ENCODE measurements at places on chromosomes 11 and 22.

- DNase-seq: no peak
These were observed 4.4 kb downstream of the TMEM109 start for GRCh38 chr11:60918251-60918938.

GRCh38 chr22:35863432-35863831 lies 145.8 kb downstream of the APOL5 start:
- no peak for DNase-seq

- DNase-seq: no peak
These were observed 18.6 kb downstream of the C1QTNF6 start for GRCh38 chr22:37169406-37169805.

DNA sequence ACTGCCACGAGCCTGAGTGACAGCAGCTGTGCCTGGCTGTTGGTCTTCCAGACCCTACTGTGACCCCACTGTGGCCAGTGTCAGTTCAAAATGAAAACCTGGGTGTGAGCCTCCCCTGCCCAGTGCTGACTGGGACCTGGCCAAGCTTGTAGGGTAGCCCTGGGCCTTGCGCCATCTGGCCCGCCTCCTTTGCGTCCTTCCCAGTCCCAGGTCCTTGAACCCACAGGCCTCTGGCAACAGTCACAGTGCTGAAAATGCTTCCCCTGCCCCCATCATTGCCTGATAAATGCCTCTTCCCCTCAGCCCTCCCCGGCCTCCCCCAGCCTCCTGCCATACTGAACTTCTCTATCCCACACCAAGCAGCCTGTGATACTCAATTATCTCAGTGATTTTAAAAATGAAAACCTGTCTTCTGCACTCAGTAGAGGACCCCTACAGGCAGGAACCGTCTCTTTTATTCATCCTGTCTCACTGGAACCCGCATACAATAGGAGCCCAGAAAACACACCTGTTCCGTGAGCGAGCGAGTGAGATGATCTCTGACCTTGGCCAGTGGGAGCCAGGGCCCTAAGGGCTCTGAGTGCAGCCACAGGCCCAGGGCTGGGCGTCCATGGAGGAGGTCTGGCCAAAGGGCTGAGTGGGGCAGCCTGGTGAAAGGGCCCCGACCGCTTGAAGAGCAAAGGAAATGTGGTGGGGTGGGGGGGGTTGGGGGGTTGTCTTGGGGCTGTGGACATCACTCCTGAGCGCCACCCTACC lies 49.7 kb upstream of the TTLL12 start:
- DNase-seq: no peak

- DNase-seq: no peak
These were observed 898.3 kb downstream of the BRD1 start for GRCh38 chr22:48929276-48929790.

DNA sequence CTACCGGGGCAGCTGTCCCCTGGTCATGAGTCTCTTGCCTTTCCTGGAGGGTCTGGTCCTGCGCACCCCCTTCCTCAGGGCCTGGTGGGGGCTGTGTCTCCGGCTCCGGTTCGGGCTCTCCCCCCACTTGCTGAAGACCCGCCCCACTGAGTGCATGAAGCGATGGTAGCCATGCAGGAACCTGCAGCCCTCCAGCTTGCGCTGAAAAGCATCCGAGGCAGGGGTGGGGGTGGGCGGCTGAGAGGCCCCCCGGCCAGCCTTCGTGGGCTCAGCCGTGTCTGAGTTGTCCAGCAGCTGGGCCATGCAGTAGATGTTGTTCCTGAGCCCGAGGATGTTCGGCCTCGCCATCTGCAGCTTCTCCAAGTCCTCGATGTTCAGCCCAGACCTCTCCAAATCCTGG lies 2.8 kb downstream of the OSM start:
- DNase-seq: no peak

- DNase-seq: no peak
These were observed 29.4 kb downstream of the APOL6 start for GRCh38 chr22:35677460-35678187.

DNA sequence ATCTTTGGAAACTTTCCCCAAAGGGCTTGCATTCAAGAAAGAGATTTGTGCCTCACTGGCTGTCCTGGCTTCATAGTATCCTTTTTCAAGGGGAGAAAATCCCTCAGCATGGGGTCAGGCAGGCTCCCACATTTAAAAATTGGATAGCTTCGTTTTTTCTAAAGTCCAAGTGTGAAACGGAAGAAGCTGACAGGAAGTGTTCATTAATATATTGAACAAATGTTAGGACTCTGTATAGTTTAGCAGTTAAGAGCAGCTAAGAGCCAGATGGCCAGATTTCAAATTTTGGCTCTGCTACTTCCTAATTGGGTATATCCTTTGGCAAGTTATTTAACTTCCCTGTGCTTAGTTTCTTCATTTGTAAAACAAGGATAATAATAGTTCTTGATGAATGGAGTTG lies 354.9 kb upstream of the FAT3 start:
- no peak for DNase-seq

- no peak for DNase-seq
These were observed 10.4 kb downstream of the CCKBR start for GRCh38 chr11:6269994-6270393.

GRCh38 chr22:27986937-27987336 lies 67.9 kb upstream of the PITPNB start:
- DNase-seq: no peak

- DNase-seq: no peak
These were observed 57.9 kb downstream of the SHISAL1 start for GRCh38 chr22:44254811-44255210.

DNA sequence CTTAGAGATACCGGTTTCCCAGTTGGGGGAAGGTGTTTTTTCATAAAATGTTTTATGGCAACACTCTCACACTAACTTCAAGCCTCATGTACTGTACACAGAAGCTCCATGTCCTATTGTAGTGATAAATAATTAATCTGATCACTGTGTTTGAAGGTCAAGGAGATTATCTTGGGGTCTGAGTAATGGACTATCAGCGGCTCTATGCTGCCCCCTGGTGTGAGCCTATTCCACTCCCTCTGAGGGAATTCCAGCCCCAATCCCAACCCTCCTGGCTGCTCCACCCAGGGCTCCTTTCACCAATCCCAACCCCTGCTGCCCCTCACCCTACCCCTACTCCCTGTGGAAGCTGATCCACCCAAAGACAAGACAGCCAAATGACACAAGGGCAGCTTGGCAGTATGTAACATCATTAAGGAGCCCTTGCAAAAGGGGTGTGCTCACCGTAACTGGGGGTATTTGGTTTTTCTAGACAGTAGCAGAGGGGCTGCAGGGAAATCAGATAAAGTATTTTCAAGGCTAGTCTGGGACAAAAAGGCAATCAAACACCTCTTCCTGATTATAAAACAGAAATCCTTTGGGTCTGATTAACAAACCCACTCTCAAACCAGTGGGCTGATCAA lies 22.3 kb downstream of the HPS4 start:
- no peak for DNase-seq

All from activated CD4-positive, alpha-beta T cell treated with anti-CD3 and anti-CD28 coated beads, Interleukin-2, Interleukin-4, amounts not matched to agents 100 ng/mL and 50 ng/mL, durations not matched to agents 16 hours and 8 hours (primary cell).